ENCODE measurements at places on chromosomes 3 and 15.

DNA sequence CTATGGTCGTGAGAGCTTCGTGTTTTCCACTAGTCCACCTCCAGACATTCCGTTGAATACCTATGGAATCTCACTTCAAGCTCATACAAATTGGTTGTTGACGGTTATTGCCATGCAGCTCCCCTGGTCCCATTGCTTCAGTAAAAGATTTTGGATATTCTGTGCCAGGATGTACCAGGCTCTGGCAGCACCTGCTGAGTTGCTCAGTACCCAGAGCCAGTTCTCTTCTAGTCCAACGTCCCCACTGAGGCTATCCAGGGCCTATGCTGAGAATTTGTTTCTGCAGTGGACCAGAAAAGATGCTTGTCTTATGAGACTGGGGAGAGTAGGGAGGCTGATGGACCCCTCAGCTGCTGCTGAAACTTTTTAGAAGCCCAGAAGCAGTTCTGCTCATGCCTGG, 278.9 kb downstream of the FEZF2 start:
- DNase-seq: no peak

DNA sequence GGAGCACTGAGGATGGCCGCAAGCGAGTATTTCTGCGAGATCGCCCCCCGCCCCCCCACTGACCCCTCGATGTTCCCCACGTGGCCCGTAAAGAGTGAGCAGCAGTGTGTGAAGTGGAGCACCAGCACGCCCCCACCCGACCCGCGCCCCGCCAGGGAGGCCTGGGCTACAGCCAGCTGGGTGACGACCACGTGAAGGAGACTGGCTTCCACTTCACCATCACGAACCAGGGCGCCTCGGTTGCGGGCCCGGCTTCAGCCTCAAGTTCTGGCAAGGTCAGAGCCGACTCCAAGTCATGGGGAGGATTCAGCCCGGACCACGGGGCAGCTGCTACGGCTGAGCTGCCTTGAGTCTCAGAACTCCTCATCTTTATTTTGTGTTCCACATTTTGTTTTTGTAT, 2.4 kb upstream of the RNU5B-1 start:
- DNase-seq: no peak

DNA sequence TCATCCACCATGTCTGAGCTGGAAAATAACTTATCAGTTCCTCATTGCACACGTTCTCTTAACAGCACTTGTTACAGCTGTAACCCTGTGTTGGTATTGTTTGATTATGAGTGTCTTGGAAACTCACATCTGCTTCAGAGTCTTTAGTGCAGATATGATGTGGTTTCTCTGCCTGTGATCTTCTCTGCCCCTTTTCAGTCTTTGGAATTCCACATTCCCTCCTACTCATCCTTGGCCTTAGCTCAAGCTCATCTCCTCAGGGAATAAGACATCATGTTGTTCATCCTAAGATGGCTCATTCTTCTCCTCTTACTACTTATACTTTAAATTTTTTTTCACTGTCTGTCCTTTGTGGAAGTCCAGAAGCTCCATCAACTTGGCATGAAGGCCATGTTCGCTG, 77.7 kb downstream of the SYNPR start:
- DNase-seq: no peak

- DNase-seq: no peak
Measured at GRCh38 chr3:170724599-170725280, 138.9 kb upstream of the SLC7A14 start.

GRCh38 chr15:73602992-73603391, 30.2 kb downstream of the NPTN start:
- DNase-seq: no peak

- no peak for DNase-seq
Measured at GRCh38 chr15:62588938-62589670, 424.0 kb upstream of the C2CD4B start.

DNA sequence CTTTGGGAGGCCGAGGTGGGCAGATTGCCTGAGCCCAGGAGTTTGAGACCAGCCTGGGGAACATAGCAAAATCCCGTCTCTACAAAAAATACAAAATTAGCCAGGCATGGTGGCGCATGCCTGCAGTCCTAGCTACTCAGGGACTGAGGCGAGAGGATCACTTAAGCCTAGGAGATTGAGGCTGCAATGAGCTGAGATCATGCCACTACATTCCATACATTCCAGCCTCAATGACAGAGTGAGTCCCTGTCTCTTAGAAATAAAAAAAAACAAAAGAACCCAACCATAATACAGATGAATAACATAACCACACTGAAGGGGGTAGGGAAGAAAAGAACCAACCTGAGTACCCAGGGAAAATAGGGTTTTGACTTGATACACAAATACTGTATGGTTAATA, 19.7 kb upstream of the CGNL1 start:
- no peak for DNase-seq

- no peak for DNase-seq
Measured at GRCh38 chr3:134216191-134216764, 34.4 kb downstream of the RYK start.

DNA sequence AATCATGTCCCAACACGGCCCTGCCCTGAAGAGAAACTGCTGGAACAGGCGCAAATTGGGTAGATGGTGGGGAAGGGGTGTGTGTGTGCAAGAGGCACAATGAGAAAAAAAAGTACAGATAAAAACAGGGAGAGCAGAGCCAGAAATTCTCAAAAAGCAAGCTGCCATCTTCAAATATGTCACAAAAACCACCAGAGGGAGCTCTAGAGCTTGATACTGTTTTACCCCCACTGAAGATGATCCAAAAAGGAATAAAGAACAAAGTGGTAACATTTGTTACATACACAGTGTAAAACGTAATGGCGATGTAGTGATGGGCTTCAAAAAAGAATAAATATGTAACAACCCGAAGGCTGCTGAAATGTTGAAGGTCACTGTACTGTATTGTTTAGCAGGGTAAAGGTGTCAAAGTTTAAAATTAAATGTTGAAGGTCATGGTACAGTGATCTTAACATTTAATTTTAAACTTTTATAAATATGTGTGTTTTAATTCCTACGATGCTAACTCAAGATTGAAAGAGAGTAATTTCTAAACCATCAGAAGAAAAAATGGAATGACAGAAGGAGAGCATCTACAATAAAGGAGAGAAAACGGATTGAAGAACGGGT, 6.0 kb downstream of the SNRPA1 start:
- peak; percentile 74 for DNase-seq

DNA sequence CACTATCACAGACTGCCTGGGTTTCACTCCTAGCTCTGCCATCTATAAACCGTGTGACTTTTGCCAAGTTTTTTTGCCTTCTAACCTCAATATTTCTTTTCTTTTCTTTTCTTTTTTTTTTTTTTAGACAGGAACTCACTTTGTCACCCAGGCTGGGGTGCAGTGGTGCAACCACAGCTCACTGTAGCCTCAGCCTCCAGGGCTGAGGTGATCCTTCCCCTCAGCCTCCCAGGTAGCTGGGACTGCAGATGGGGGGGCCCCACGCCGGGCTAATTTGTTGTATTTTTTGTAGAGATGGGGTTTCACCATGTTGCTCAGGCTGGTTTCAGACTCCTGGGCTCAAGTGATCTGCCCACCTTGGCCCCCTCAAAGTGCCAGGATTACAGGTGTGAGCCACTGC, 3.2 kb upstream of the ADAM10 start:
- no peak for DNase-seq

DNA sequence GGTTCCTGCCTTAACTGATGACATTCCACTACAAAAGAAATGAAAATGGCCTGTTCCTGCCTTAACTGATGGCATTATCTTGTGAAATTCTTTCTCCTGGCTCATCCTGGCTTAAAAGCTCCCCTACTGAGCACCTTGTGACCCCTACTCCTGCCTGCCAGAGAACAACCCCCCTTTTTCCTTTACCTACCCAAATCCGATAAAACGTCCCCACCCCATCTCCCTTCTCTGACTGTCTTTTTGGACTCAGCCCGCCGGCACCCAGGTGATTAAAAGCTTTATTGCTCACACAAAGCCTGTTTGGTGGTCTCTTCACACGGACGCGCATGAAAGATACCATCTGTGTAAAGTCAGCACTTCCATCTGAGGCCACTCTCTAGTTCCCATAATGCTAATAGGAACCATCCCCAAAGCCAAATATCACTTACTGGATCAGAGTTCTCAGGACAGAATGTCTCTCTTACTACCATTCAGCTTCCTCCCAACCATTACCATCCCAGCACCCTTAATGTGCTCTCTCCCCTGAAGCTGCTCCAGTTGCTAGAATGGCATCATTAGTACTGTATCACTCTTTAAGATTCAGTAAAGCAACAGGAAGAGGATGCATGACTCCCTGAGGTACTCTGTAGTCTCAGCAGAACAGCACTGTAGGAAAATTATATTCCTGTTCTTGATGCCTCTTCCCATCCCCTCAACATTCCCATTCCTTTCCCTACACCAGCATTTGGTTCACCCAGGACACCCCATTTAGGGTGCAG, 2.3 kb upstream of the HRG start:
- DNase-seq: no peak

GRCh38 chr3:132925256-132925930, 112.8 kb upstream of the TMEM108 start:
- no peak for DNase-seq

GRCh38 chr3:152285509-152285908, 16.8 kb downstream of the MBNL1 start:
- no peak for DNase-seq

- DNase-seq: no peak
Measured at GRCh38 chr15:88995449-88995848, 82.3 kb upstream of the MFGE8 start.

DNA sequence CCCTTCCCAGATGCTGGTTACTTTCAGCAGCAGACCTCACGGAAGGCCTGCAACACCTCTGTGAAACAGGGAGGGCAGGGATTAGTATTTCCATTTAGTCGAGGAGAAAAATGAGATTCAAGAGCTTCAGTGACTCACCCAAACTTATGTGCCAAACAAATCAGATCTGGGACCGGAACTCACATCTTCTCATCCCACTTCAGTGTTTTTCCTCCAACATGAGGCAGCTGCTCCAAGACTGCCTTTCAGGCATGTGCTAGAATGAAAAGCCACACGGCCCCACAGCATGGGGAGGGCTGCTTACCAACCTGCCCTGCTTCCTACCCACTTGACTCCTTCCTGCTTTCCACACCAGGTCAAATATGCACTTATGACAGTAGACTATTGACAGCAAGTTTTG, 129.4 kb upstream of the SLC24A5 start:
- DNase-seq: no peak

DNA sequence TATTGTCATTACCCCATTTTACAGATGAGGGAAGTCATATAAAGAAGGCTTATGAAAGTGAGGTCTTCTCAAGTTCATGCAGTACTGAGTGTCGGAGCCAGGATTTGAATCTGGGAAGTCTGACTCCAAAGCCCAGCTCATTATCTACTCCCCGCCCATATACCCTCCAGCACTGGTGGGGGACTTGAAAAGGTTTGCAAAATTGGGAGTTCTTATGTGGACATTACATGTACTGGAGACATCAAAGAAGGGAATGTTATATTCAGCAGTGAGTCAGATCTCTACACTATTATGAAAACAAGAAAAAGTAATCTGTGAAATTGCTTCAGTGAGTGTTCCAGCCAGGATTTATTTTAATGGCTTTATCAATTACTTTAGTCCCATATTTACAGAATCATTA, 185.2 kb upstream of the CADPS start:
- DNase-seq: no peak

- DNase-seq: no peak
Measured at GRCh38 chr3:52029053-52029452, 27.3 kb downstream of the DUSP7 start.

DNA sequence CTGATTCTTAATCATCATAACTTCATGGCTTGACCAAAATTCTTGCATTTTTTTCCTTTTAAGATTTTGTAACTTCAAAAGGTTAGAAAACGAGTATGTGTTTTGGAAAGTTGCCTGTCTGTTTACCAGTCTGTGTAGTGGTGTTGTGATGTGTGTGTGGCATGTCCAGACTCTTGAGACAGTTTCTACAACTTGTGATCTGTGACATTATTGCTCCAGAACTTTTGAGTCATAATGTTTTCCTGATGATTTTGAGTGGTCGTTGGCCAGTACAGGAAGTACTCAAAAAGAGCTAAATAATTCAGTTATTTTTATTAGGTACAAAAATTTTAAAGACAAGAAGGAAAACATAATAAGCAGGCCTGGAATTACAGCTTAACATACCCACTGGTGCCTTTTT, 229.0 kb upstream of the C2CD4B start:
- no peak for DNase-seq

DNA sequence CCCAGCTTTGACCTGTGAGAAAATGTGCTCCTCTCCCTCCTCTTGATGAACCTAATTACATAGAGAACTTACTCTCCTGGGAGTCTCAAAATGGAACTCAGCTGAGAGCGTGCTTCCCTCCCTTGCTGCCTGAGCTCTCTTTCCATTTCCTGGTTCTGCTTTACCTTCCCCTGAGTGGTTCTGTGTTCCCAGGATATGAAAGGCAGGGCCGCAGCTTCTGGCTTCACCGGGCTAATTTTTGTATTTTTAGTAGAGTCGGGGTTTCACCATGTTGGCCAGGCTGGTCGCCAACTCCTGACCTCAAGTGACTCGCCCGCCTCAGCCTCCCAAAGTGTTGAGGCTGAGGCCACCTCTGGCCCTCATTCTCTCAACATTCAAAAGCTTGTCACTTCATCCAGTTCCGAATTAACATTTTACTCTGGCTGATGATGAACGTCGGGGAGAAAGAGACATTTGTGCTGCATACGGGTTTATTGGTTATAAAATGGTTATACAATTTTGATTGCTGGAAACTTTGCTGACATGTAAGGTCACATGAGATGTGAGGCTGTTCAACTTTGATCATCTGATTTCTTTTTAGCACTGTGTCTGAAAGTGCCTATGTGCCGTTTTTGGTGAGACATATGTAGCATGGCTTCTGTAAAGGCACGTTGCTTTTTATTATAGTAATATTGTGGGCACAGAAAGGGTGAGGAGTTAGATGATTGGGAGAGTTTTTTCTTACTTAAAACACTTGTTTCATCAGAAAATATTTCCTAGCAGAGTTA, 6.6 kb downstream of the PLS1 start:
- no peak for DNase-seq

- no peak for DNase-seq
Measured at GRCh38 chr3:67559029-67559605, 95.3 kb downstream of the SUCLG2 start.

DNA sequence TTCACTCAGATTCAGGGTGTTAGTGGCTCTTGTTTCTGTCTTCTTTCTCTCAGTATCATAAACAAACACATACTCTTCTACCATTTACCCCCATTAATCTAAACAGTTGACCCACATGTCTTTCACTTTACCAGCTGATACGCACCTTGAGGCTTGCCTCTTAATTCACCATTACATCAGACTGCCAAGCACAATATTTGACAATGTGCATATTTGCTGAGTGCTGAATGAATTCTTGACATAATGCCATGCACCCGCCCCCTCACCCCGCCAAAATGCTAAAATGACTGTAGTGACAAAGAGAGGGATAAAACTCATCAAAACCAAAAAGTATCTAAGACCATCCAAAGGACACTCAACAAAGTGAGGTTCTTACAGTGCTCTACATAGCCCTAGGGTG, 57.4 kb downstream of the NGLY1 start:
- DNase-seq: no peak

DNA sequence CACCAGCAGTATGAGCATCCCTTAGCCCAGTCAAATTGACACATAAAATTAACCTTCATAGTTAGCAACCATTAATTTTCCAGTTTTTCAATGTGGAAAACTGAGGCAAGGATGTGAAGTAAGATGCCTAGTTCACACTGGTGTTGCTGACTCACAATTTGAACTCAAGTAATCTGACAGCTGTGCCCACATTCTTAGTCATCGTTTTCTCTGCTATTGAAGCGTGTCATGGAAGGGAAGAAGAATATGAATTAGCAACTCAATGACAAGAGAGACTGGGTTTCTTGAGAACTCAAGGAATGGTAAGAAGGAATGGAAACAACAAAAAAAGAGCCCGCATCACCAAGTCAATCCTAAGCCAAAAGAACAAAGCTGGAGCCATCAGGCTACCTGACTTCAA, 261.4 kb downstream of the EPHA3 start:
- no peak for DNase-seq

- no peak for DNase-seq
Measured at GRCh38 chr3:191355406-191355805, 25.1 kb upstream of the UTS2B start.
